ENCODE measurements at places on chromosomes 11 and 22. TPM values are rescaled to one million over a fixed set of nuclear protein-coding genes. Genes with fewer than 3 reads are reported as not detected.
A peak's percentile ranks its signal among the peaks of the same experiment; 100 is the strongest.

SMIM35 gene
- total RNA-seq = not detected

DNA sequence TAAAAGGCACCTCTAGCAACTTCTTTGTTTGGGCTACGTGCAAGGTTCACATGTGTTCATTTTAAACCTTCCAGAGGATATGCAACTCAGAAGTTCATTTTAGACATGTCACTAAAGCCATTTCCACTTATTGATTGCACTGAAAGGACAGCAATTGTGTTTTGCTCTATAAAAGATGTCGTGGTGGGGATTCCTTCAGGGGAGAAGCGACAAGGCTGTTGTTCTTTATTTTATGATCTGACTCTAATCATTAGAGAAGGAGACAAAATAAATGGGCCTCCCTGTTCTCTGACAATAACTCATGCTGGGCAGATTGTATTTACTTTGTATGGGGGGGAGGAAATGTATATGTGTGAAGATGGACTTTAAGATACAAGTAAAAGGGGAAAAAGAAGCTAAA is 370.1 kb upstream of the ARHGAP42 start:
- no peak for DNase-seq

DNA sequence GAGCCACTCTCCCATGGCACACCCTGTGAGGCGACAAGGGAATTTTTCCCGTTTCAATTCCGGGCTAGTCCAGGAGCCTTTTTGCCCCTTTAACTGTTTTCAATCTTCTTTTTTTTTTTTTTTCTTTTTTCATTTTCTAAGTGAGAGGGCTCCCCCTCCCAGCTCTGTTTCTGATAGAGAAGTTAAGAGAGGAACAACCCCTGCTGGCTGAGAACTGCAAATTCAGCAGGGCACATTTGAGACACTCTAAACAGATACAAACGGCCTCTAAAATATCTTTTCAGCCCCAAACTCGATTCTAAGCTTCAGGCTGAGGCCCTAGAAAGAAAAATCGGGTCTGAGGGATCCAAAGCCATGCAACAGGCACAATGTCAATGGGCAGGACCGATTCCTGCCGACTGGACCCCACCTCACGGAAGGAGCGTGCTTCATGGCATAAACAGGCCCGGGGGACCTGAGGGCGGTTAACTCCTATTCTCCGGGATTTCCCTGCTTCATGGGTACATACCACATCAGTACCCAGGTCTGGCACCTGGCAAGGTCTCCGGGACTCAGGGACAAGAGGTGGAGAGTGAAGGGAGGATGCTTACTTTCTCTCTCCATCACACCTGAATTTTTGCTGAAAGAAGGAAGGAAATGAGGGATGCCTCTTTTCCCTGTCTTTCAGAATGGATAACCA is 627.5 kb downstream of the BUD13 start:
- DNase-seq = no peak

DNA sequence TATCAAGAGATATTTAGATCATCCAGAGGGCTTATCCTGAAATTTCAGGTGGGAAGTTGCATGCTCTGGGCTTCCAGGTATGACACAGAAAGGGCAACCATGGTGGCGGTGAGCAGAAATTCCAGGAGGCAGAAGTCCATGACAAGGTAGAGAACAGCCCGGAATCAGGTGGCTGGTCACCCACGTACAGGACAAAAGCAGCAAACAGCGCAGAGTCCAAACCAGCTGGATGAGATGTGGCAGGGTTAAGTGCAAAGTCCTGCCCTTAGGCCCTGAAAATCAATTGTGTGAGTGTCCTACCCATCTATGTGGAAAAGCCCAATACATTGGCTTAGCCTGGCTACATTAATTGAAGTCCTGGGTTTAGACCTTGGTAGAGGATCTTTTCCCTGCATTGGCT is 11.6 kb downstream of the PPFIBP2 start:
- DNase-seq = no peak

DNA sequence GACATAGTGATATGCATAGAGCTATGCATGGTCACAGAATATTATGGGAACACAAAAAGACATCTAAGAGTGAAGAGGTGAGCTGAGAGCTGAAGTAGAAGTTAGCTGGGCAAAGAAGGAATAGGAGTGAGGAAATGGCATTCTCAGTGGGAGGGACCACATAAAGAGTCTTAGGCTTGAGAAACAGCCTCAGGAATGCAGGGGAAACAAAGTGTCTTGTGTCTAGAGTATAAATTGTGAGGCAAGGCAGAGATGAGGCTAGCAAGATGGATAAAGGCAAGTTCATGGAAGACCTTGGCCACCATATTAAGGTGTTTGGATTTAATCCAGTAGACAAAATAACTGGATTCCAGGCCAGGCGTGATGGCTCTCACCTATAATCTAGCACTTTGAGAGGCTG is 40.6 kb upstream of the CRTAM start:
- no peak for DNase-seq

- no peak for DNase-seq
Measured at GRCh38 chr11:69726019-69726418, 22.2 kb upstream of the FGF19 start.

CYP2R1 gene
- 7.2 TPM for total RNA-seq

CCDC89 gene
- 3.5 TPM for total RNA-seq

TPBGL gene
- not detected for total RNA-seq

- DNase-seq = peak; percentile 30
Measured at GRCh38 chr11:18063125-18063524, 17.1 kb upstream of the TPH1 start.

DNA sequence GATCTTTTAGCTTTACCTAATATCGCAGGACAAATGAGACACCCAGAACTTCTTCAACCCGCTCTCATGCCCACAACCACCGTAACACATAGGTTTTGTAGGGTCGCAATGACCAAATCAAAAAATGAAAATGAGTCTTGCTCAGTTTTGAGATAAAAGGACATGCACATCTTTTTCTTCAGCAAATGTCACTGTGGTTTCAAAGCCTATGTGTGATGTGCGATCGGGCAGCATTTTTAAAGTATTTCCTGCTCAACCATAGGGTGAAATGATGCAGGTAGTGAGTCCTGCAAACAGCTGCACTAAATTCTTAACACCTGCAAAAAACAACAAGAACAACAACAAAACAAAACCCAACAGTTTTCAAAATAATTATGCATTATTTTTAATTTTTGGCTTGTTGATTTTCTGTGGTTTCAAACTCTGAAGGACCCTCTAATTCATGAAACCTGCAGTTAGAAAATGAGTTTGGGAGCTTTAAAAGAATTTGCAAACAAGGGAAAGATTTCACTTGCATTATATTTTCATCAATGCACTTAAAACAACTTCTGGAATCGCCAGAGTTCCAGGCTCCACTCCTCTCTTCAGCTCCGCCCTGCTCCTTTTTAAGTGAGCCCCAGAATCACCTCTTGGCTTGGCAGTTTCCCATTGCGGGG is 79.4 kb downstream of the PRR5L start:
- no peak for DNase-seq

NTM gene
- 41.5 TPM for total RNA-seq

DNA sequence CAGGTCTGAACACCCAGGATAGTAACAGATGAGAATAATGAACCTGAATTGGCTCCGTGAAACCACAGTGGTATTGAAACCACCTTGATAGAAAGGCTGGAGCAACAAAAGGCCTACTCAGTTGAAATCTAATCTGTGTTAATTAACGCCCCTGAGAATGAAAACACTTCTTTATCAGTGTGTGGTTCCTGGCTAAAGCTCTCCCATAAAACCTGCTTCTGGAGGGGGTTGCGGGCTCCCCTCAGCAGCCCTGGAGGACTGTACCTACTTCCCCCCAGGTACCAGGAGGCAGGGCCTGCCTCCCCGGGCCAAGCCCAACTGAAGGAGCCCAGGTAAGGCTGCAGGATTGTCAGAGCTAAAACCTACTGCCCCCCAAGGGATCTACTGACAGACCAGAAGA is 54.6 kb downstream of the PLEKHA7 start:
- no peak for DNase-seq

DNA sequence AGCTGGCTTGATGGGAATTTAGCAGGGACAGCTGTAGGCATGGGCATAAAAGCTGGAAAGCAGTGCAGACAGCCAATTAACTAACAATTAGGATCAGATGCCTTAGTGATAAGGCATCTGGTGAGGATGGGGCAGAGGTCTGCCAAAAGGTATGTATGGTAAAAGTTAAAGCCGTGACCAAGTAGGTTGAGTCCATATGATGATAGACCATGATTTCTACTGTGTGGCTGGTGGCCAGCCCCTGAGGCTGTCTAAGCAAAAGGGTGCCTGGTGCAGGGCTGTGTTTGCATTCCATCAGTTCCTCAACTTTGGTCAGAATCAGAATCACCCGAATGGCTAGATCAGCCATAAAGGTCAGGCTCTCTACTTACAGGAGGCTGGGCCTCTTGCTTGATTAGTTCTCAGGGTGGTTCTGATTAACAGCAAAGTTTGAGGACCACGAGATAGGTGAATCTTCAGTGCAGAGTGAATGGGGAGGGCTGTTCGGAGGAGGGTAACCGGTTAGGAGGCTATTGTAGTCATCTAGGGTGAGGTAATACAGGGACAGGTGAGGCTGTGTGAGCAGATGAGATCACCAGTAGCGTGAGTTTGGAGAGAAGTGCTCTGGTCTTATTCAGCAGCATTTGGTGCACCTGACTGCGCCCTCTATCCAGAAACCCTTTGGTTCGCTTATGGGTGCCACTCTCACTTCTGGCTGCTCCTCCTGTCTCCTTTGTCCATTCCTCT is 27.2 kb downstream of the PPFIBP2 start:
- no peak for DNase-seq
